Posterior cingulate gyrus (tissue), 11 donors: ENCODE measurements at places on chromosomes 2 and 18.
A peak's percentile ranks its signal among the peaks of the same experiment; 100 is the strongest.

- DNase-seq: no peak
Measured at GRCh38 chr2:11889101-11889850, 142.8 kb downstream of the LPIN1 start.

DNA sequence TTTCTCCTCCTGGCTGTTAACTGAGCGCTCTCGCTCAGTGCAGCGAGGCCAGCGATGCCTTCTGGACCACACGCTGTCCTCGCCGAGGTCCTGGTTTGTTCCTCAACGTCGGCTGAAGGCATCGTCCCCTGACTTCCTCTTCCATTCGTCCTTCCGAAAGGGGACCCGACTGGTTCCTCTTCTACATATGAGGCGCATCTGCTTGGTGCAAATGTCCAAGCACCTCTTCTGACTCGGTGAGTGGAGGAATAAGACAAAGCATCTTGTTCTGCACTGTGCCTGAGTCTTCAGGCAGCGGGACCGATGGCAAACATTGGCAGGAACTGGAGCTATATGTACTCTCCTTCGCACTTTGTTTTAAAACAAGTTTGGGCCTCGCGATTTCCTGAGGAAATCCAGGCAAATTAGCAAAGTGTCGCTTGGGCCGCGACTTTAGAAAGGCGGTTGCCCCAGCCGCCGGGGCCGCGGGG lies 621 bp upstream of the KCNS3 start:
- no peak for DNase-seq

- DNase-seq: no peak
Measured at GRCh38 chr18:68017385-68017784, 500.9 kb upstream of the DSEL start.

DNA sequence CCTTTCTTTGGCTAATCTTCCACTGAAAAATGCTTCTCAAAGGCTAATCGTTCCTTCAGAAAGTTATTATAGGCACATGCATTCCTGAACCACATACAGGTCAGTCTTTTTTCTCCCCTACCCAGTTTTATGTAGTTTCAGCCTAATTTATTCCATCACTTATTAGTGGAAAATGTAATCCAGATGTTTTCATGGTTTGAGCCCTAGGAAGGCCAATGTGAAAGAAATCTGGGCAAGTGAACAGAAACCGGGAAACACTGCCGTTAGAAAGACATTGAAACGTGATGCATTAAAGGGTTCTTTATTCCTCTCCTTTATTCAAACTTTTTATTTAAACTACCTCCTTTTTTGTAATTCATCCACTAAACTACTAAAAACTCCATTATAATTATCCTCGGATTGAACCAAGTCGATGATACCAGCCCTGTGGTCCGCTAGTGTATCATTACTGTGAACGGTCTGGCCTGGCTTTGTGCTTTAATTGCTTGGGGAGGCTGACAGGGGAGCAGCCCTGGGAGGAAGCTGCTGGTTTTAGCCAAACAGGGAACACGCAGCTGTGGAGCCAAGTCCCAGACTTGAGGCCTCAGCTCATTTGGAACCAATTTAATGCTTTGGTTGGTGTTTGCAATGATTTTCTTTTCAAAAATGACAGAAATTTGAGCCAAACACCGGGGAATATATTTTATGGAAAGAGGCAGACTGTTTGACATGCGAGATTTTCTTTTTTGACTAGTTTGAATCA lies 149.2 kb downstream of the ARHGAP28 start:
- DNase-seq: peak; percentile 12

DNA sequence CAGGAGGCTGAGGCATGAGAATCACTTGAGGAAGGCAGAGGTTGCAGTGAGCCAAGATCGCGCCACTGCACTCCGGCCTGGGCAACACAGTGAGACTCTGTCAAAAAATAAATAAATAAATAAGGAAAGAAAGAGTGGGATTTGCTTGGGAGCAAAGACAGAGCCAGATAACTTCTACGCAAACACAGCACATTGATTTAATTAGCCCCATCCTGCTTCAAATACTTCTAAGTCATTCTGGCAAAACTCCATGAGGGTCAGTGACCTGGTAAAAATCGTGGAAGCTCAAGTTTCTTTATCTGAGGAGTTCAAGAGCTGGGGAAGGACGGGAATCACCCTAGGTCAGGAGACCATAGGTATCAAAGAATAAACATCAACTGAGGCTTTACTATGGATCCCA lies 70.6 kb upstream of the TCF7L1 start:
- no peak for DNase-seq

DNA sequence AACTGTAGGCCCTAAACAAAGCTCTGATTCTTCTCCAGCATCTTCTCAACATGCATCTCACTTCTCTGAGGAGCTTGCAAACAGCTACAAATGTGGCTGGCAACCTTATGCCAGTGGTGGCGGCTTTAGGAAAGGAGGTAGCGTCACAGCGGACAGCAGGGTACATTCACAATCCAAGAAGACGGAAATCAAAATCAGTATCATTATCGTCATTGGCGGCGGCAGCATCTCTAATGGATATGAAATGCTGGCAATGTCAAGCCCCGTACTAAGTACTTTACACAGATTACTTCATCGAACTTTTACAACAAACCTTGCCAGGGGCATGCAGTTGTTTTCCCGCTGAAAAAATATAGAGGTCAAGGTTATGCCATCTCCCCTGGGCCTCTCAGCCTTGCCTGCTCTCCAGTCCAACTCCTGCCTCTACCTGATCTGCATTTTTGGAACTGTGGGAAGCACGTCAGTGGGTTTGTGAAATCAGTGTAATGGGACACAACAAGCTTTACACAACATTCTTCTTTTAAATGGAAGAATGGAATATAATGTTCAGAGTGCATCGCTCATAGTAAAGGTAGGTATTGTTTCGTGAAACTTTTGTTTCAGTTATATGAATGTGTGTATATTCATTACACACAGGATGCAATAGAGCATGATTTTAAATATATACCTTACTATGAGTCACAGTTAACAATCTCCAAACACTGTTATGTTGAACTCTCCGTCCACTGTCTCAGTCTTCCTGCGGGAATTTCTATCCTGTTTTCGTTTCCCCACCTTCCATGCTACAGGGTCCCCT lies 152.9 kb downstream of the TTC32 start:
- no peak for DNase-seq

DNA sequence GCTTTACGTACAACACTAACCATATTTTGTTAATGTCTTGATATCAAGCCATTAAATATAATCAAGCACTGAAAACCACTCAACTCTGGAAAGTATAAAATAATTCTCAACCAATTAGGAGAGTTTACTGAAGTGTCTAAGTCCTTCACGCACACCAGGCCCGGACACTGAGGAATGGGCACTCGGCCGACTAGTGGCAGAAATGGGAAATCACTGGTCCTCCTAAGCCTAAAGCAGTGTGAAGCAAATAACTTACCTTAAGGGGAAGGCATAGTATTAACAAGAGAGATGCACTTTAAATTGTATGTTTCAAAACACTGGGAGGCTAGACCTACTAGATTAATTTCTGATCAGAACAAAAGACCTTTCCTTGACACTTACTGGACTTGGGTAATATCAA lies 45.7 kb downstream of the FAM210A start:
- DNase-seq: peak; percentile 86

GRCh38 chr18:21636769-21637168 lies 24.7 kb downstream of the SNRPD1 start:
- no peak for DNase-seq

- no peak for DNase-seq
Measured at GRCh38 chr2:216362730-216363129, 9.6 kb downstream of the MARCHF4 start.

DNA sequence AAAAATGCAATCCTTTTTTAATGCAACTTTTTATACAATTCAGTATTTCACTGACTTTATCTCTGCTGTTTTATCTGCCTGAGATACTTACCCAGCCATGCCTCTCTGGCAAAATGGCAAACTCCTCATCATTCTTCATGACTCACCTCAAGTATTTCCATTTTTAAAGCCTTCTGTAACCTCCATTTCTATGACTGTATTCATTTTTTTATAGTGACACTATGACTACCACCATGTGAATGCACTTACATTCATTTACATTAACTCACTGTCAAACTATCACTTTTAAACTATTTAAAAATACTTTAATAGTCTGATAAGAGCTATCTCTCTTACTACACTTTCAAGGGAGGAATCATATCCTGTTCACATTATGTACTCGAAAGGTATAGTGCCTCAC lies 99.4 kb upstream of the SCN7A start:
- DNase-seq: no peak

- no peak for DNase-seq
Measured at GRCh38 chr2:178193496-178193822, 853 bp upstream of the OSBPL6 start.

DNA sequence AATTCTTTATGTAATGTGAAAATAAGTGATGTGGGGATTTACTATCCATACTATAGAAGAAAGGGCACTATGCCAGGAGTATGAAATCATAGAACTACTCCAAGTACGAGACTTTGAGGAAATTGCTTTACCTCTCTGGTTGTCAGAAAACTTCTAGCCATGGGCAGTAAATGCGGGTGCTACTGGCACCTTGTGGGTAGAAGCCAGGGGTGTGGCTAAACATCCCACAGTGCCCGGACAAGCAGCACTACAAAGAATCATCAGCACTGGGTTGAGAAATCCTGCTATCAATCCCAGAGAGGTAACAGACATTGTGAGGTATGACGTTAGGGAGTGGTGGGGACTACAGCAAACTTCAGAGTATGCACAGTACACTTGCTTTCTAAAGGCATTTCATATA lies 453.5 kb upstream of the TNP1 start:
- no peak for DNase-seq

GRCh38 chr2:134438371-134438770 lies 184.5 kb downstream of the MGAT5 start:
- DNase-seq: no peak

GRCh38 chr2:83696838-83697237 lies 762.2 kb downstream of the SUCLG1 start:
- DNase-seq: no peak

DNA sequence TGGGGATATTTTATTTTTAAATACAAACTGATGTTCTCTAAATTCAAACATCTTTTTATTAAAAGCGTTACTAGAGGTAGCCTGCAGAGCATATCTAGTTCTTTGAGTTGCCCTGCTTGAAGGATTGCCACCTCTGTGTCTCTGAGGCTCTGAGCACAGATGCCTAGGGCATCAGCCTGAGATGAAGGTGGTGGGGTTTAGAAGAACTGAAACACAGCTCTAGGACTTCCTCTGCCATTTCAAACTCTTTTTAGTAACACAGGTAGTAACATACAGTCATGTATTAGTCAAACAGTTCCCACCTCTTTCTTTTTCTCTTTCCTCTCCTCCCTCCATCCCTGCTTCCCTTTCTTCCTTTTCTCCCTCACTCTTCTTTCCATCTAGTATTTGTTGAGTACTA lies 57.6 kb downstream of the TTC21B start:
- DNase-seq: no peak
